ENCODE measurements at places on chromosomes 6 and 20. TPM values are rescaled to one million over a fixed set of nuclear protein-coding genes. Genes with fewer than 3 reads are reported as not detected.

DNA sequence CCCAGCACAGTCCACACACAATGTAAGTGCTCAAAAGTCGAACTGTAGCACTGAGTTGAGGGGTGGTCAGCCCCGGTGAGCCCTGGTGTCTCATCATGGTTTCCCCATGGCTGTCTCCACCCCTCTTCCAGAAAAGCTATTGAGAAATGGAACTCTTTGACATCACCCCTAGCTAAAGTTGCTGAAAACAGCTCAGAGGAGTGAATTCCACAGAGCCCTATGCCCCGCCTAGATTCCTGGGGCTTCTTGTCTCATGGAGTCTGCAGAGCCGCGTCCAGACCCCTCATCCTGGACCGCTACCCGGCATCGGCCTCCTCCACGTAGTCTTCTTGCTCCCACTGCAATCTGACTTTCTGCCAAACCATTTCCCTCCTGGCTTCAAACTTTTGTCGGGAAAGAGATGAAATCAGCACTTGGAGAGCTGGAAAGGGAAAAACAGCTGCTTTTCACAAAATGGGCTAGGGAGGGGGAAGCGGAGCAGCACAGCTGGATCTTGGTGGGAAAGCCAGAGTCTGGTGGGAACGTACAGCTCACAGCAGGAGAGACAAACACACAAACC lies 132.2 kb downstream of the SNX5 start:
- DNase-seq, result no peak

GRCh38 chr20:63589261-63590217 lies 15.5 kb upstream of the HELZ2 start:
- DNase-seq, result no peak

GRCh38 chr6:167244064-167244960 lies 46.8 kb upstream of the UNC93A start:
- DNase-seq, result no peak

DNA sequence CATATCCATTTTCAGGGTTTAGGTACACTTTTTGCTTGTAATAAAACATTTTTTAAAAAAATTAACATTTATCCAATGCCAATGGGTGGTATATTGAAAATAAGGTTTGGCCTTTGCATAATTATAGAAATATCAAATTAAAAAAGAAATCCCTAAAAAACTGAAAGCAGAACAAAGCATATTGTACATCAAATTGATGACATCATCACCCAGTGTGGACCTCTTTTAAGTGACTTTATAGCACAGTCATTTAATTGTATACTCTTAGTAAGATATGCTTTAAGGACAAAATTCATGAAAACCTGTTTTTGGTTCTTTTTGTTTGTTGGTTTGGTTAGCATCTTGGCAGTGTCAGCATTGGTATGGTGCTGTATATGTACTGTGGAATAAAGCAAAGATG lies 1.4 kb upstream of the EEF1E1 start:
- DNase-seq, result no peak

DNA sequence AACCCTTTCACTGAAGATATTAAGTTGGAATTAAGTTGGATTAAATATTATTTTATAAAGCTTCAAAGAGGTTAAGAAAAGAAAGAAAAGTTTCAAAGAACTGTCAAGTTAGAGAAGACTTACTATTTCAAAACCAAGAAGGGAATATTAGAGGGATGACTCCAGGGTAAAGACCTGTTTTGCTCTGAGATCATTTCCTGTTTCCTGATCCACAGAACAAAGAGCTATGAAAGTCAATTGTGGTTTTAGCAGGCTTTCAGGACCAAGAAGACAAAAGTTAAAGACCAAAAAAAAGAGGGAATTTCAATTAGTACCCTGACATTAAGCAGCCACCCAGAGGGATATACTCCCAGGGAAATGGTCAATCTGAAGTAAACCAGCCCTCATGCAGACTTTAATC lies 19.4 kb downstream of the ESF1 start:
- no peak for DNase-seq

GRCh38 chr6:158270389-158271127 lies 41.7 kb upstream of the TULP4 start:
- no peak for DNase-seq

Gene IP6K3
- total RNA-seq, result not detected

Gene MUCL3
- total RNA-seq, result not detected

Gene GLP1R
- total RNA-seq, result not detected

Gene OVOL2
- total RNA-seq, result not detected

Gene CD83
- 56.2 TPM for total RNA-seq
